ENCODE measurements at places on chromosomes 11 and 22.

GRCh38 chr22:20439556-20439927, 1.9 kb upstream of the SCARF2 start:
- no peak for DNase-seq

- peak; percentile 79 for DNase-seq
These were observed 10.6 kb downstream of the LRRC51 start for GRCh38 chr11:72091292-72091691.

- DNase-seq: peak; percentile 70
These were observed 67.0 kb downstream of the FANCF start for GRCh38 chr11:22558664-22559063.

- no peak for DNase-seq
These were observed 238.2 kb downstream of the FAT3 start for GRCh38 chr11:92462821-92463220.

- no peak for DNase-seq
These were observed 720 bp upstream of the MPZL2 start for GRCh38 chr11:118264569-118265465.

- DNase-seq: no peak
These were observed 29.7 kb upstream of the TEF start for GRCh38 chr22:41352058-41352457.

DNA sequence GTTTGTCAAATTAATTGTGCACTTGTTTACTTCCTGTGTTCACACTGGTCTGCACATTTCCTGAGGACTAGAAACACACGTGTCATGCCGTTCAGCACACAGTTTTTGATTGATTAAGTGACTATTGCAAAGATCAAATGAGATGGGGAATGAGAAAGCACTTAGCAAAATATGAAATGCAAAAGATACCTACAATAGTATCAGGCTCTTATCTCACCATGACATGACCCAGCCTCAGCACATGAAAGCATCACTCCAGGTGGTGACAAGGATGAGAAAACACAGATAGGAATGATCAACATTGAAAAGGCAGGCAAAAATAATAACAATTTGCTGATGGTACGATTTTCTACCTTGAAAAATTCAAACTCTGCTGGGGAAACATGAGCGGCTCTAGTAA, 42.1 kb upstream of the TP53I11 start:
- DNase-seq: no peak

- DNase-seq: no peak
These were observed 6.3 kb downstream of the FDX1 start for GRCh38 chr11:110435780-110436717.

DNA sequence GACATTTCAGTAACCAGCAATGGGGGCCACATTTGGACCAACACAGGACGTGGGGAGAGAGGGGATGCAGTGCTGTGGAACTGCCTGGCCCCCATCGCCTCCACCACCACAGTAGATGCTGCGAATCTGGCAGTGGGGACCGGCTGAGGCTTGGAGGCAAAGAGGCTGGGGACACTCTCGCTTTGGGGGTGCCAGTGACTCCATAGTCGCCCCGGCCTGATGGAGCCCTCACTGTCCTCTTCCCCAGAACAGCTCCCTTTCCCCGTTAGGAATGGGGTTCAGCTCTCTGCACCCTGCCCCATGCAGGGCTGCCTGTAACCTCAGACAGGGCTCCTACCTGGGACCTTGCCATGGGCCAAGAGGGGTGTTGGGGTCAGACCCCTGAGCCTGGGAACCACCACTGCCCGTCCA, 1.8 kb upstream of the MUC2 start:
- no peak for DNase-seq

GRCh38 chr11:64477675-64478074, 113.3 kb upstream of the SLC22A12 start:
- no peak for DNase-seq

DNA sequence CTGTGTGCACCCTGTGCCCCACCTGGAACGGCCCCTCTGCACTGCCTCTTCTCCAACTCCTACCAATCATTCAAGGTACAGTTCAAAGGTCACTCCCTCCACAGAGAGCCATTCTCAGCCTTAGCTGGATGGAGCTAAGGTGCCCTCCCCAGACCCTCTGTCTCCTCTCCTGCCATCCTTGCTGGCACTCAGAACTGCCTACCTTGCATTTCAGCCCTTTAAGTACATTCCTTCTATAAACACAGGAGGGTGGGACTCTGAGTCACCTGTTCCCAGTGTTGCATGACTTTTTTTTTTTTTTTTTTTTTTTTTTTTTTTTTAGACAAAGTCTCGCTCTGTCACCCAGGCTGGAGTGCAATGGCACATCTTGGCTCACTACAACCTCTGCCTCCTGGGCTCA, 8.6 kb downstream of the TTLL1 start:
- DNase-seq: no peak

DNA sequence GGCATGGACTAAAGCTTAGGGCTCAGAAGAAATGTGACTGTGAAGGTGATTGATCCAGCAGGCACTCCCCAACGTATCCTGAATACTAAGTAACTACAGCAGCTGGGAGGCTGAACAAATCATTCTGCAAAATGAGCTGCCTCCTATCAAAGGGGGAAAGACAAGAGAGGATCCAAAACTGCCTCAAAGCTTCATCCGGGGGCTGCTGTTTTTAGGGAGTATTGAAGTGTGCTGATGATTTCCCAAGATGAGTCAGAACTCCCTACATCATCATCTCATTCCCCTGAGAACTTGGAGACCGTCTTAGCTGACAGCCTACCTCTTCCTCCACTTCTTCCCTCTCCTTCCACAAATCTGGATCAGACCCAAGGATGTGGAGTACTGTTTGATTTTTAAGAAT, 108.4 kb upstream of the GRAMD1B start:
- DNase-seq: no peak

GRCh38 chr11:108160970-108161566, 39.7 kb downstream of the ACAT1 start:
- no peak for DNase-seq

GRCh38 chr11:120346233-120346632, 10.0 kb downstream of the ARHGEF12 start:
- DNase-seq: no peak

DNA sequence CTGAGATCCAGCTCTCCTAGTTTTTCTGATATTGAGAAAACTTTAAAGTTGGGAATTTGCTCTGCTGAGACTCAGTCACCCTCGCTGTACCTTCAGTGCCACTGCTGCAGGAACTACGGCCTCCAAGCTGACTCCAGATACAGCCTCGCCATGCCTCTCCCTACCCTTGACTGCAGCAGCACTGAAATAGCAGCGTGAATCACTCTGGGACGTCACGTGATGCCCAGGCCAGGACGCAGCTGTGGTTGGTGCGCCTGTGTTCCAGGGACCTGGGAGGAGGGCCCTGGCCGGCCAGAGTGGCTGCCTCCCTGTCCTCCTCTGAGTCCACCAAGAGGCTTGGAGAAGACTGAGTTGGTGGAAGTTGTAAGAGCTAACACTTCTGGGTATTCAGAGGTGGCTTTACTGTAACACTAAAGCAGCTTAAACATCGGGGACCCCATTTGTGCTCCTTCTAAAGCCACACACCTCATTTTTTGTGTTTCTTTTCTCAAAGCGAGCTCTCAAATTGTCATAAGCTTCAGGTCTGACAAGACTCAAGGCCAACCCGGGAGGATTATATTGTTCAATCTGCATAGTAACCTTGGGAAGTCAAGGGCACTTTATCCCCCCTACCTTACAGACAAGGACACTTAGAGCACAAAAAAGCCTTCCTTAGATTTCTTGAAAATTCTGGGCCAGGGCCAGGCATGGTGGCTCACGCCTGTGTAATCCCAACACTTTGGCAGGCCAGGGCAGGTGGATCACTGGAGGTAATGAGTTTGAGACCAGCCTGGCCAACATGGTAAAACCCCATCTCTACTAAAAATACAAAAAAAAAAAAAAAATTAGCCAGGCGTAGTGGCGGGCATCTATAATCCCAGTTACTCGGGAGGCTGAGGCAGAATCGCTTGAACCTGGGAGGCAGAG, 4.2 kb upstream of the STIP1 start:
- peak; percentile 67 for DNase-seq

DNA sequence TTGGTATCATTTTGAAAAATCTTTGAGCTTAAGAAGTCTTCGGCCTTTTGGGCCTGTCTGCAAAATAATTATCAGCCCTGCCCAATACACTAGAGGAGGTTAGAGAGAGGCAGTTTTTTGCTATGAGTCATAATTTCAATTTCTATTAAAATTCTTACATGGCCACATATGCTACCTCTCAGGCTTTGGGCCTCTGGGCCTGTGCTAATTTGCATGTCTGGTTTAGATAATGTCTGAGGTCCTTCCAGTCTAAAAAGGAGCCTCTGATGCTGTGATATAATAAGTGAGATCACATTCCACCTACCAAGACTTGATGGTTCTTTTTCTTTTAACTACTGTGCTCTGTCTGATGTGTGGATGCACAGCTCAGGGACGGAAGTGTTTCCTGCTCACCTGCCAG, 70.8 kb downstream of the KCNJ1 start:
- DNase-seq: no peak

DNA sequence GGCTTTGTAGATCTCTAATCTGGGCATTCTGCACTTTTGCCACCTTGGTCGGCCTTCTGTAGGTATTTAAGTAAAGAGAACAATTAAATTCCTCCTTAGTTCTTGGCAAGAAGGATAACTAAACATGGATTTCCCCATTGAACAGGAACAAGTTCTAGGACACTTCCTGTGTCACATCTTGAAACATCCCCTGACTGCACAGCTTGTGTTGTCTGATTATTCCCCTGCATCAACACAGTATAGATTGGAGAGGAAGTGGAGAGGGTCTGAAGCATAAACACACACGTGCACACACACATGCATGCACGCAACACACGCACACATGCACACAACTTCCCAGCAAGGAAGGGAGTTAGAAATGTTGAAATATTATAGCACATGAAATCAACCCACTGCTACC, 8.6 kb downstream of the ISX start:
- DNase-seq: no peak

DNA sequence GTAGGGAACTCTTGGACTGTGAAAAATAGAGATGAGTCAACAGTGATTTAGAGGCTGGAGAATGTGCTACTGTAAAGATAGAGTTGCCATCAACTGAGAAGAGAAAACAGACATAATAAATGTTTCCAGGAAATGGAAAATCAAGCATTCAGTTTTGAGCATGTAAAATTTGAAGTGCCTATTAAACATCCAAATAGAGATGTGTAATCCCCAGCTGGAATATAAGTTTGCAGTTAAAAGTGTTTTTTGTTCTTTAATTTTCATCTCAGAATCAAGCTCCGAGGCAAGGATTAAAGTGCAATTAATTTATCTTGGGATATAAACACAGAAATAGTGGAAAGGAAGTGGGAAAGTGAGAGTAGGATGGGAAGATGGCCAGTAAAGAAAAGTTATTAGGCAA, 666.0 kb upstream of the RAG2 start:
- DNase-seq: no peak

DNA sequence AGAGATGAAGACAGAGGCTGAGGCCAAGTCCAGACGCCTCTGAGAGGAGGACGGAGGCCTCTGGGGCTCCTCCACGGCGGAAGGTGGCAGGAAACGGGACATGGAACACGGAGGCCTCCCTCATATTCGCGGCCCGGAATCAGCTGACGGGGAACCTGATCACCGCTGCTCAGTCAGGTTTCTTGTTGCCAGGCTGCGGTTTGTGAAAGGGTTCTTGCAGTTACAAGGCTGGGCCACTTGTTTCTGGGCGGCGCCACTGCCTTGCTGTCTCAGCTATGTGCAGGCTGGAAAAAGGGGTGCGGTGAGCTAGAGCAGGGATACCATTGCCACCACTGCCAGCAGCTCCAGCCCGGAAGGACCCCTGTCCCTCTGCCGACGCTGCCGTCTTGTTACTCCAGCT, 10.0 kb upstream of the MMP1 start:
- peak; percentile 38 for DNase-seq

- DNase-seq: no peak
These were observed 406.3 kb downstream of the CADM1 start for GRCh38 chr11:115097796-115098408.

DNA sequence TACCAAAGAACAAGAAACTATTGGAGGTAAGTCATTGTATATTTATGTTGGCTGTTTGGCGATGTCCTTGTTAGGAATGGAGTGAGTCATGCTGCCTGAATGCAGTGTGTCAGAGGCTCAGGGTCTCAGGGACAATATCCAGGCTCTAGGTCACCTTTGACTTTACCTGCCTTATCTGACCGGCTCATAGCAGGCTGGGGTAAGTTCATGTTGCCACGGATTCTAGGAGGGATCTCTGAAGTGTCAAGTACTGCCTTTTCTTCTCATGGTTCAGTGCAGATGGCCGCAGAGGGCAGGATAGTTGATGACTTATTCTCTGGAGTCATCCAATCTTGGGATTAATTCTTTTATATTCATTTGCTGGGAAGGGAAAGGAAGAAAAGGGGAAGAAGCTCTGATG, 53.2 kb downstream of the SPON1 start:
- DNase-seq: no peak

DNA sequence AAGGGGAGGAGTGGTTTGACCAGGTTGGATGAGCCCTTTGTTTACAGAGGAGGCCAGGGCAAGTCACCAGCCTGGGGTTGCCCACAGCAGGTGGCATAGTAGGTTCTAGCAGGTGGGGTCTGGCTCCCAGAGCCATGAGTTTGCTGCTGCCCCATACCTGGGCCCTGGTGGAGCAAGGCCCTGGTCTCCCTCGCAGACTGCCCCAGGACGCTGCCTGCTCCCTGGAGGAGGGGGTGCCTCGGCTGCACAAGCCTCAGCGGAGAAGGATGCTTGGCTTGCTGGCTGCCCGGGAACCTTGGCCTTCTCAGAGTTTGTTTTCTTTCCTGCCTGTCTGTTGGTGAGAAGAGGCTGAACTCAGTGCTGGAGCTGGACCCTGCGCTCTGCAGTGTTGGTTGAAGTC, 54.9 kb downstream of the LRP5 start:
- no peak for DNase-seq

GRCh38 chr22:42217752-42218280, 52.6 kb downstream of the TCF20 start:
- no peak for DNase-seq

GRCh38 chr11:83033972-83034672, 37.6 kb downstream of the RAB30 start:
- peak; percentile 50 for DNase-seq

DNA sequence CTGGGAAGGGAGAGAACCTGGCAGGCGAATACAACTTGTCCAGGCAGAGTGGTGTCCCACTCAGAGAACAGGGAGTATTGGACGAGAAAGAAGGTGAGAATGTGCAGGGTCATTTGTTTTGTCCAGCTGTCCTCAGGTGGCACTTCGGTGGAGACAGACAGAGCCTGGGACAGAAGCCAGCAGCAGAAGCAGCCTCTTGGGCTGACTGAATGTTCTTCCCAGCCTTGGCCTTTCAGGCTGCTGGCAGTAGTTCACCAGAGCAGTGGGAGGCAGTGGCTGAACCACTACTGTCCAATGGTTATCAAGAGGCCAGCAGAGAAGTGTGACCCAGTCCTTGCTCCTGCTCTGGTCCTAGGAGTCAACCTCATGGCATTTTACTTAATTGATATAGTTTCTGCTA, 331.1 kb upstream of the NARS2 start:
- no peak for DNase-seq

Measured in D341Med (cell line).